Body of pancreas (tissue), 4 donors: ENCODE measurements at places on chromosomes 5 and 9.

GRCh38 chr9:92004045-92004392, 54.0 kb upstream of the ROR2 start:
- no peak for DNase-seq
- H3K4me1 ChIP-seq = no peaks in the 10 kb centered on the region
- no peak overlapping the region for H3K4me3 ChIP-seq
- no peak overlapping the region for H3K27ac ChIP-seq
- no peaks in the 10 kb centered on the region for H3K27me3 ChIP-seq

- H3K4me3 ChIP-seq = no peak overlapping the region
- H3K4me1 ChIP-seq = peaks cover 4% of the 10 kb centered on the region
- H3K27me3 ChIP-seq = no peaks in the 10 kb centered on the region
- no peak overlapping the region for H3K27ac ChIP-seq
- H3K36me3 ChIP-seq = no peaks in the 10 kb centered on the region
Observed at GRCh38 chr9:99167694-99168093, 54.0 kb downstream of the ALG2 start.

GRCh38 chr9:119339056-119339455, 30.2 kb downstream of the BRINP1 start:
- no peaks in the 10 kb centered on the region for H3K27me3 ChIP-seq
- peak; percentile 3 for DNase-seq
- H3K27ac ChIP-seq = no peak overlapping the region
- H3K4me3 ChIP-seq = no peak overlapping the region

GRCh38 chr5:180302256-180302655, 10.4 kb upstream of the MAPK9 start:
- no peak for DNase-seq
- no peak overlapping the region for H3K4me3 ChIP-seq
- no peaks in the 10 kb centered on the region for H3K4me1 ChIP-seq
- no peaks in the 10 kb centered on the region for H3K36me3 ChIP-seq

GRCh38 chr9:92707530-92707929, 37.6 kb upstream of the IPPK start:
- no peak overlapping the region for H3K4me3 ChIP-seq
- H3K4me1 ChIP-seq = no peaks in the 10 kb centered on the region
- H3K27me3 ChIP-seq = no peaks in the 10 kb centered on the region
- H3K27ac ChIP-seq = no peak overlapping the region
- H3K36me3 ChIP-seq = no peaks in the 10 kb centered on the region

- H3K27ac ChIP-seq = no peak overlapping the region
- no peaks in the 10 kb centered on the region for H3K36me3 ChIP-seq
- H3K4me3 ChIP-seq = no peak overlapping the region
- no peaks in the 10 kb centered on the region for H3K4me1 ChIP-seq
Observed at GRCh38 chr5:41722359-41722950, 147.8 kb downstream of the OXCT1 start.

DNA sequence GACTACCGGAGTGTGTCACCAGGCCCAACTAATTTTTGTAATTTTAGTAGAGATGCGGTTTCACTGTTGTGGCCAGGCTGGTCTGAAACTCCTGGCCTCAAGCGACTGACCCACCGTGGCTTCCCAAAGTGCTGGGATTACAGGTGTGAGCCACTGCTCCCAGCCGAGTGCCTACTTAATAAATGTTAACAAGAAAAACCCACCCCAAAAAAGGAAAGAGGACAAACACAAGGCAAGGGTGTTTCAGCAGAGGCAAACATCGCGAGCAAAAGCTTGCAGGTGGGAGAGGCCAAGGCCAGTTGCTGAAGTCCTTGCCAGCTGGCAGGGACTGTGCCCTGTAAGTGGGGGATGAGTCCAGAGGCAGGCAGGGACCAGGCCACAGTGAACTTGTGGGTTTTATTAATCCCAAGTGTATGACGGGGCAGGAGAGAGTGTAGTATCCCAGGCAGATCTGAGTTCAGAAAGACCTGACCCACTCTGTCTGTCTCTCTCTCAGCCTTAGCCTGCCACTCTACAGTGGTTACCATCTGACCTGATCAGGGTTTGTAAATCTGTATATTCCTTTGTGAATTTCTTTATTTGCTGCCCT, 6.4 kb upstream of the FPGS start:
- DNase-seq = peak; percentile 80
- no peak overlapping the region for H3K4me3 ChIP-seq
- peaks cover 92% of the 10 kb centered on the region for H3K4me1 ChIP-seq
- H3K27ac ChIP-seq = peak overlapping the region; percentile 65
- peaks cover 2% of the 10 kb centered on the region for H3K36me3 ChIP-seq

GRCh38 chr5:51347704-51348103, 35.5 kb upstream of the ISL1 start:
- H3K4me1 ChIP-seq = no peaks in the 10 kb centered on the region
- H3K27me3 ChIP-seq = no peaks in the 10 kb centered on the region

- DNase-seq = no peak
- H3K27ac ChIP-seq = no peak overlapping the region
- no peaks in the 10 kb centered on the region for H3K36me3 ChIP-seq
- no peaks in the 10 kb centered on the region for H3K4me1 ChIP-seq
- no peak overlapping the region for H3K4me3 ChIP-seq
- no peaks in the 10 kb centered on the region for H3K27me3 ChIP-seq
Observed at GRCh38 chr5:62214701-62215100, 91.3 kb upstream of the KIF2A start.

DNA sequence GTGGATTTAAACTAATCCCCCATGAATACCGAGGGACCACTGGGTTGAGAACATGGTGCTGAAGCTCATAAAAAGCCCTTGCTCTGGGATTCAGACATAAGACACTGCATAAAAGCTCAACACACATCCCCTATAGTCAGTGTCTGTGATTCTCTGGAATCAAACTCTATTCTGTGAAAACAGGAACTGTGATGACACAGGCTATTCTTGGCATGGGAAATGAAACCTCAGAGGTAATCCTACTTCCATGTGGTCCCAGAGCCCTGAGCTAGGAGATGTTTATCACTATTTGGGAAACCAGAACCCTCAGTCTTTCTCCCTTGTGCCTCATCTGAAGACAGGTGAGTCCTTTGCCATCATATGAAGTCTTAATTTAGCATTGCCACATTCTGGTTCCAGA, 135.4 kb upstream of the PRSS3 start:
- no peaks in the 10 kb centered on the region for H3K36me3 ChIP-seq
- H3K27me3 ChIP-seq = no peaks in the 10 kb centered on the region
- H3K4me1 ChIP-seq = no peaks in the 10 kb centered on the region
- no peak overlapping the region for H3K4me3 ChIP-seq

DNA sequence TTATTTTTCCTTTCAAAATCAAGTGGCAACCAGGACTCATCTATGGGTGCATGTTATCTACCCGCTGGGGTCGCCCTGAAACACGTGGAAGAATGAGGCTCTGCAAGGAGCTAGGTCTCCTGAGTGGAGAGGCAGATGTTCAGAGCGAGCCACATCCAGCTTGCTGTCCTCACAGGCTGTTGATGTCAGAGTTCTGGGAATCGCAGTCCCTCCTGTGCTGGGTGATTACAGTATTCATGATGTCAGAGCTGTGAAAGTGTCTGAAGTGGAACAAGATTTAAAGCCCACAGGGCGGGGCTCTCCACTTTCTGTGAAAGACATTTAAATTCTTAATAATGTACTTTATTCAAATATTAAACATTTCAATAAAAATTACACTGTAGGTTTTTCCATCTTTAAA, 24.4 kb upstream of the LMX1B start:
- H3K4me3 ChIP-seq = no peak overlapping the region
- no peak overlapping the region for H3K27ac ChIP-seq
- no peaks in the 10 kb centered on the region for H3K27me3 ChIP-seq

DNA sequence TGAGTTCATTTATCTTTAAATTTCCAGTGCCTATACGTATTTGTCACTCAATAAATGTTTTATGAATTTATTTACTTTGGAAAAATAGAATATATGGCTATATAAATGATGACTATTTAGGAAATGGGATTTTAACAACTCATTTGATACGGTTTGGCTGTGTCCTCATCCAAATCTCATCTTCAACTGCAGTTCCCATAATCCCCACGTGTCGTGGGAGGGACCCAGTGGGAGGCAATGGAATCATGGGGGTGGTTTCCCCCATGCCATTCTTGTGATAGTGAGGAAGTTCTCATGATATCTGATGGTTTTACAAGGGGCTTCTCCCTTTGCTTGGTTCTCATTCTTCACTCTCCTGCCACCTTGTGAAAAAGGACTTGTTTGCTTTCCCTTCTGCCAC, 187.6 kb upstream of the EFNA5 start:
- no peak overlapping the region for H3K4me3 ChIP-seq
- no peaks in the 10 kb centered on the region for H3K36me3 ChIP-seq
- DNase-seq = no peak

- H3K36me3 ChIP-seq = no peaks in the 10 kb centered on the region
- no peaks in the 10 kb centered on the region for H3K4me1 ChIP-seq
- H3K27me3 ChIP-seq = no peaks in the 10 kb centered on the region
- H3K27ac ChIP-seq = no peak overlapping the region
- H3K4me3 ChIP-seq = no peak overlapping the region
Observed at GRCh38 chr5:156942064-156942463, 21.0 kb downstream of the TIMD4 start.

GRCh38 chr5:59660737-59661136, 232.8 kb downstream of the PDE4D start:
- no peak for DNase-seq
- no peaks in the 10 kb centered on the region for H3K4me1 ChIP-seq
- no peak overlapping the region for H3K4me3 ChIP-seq
- H3K27me3 ChIP-seq = no peaks in the 10 kb centered on the region
- H3K36me3 ChIP-seq = no peaks in the 10 kb centered on the region

- no peak for DNase-seq
- no peak overlapping the region for H3K27ac ChIP-seq
- no peak overlapping the region for H3K4me3 ChIP-seq
- no peaks in the 10 kb centered on the region for H3K36me3 ChIP-seq
Observed at GRCh38 chr9:98249771-98250170, 5.7 kb downstream of the TBC1D2 start.

DNA sequence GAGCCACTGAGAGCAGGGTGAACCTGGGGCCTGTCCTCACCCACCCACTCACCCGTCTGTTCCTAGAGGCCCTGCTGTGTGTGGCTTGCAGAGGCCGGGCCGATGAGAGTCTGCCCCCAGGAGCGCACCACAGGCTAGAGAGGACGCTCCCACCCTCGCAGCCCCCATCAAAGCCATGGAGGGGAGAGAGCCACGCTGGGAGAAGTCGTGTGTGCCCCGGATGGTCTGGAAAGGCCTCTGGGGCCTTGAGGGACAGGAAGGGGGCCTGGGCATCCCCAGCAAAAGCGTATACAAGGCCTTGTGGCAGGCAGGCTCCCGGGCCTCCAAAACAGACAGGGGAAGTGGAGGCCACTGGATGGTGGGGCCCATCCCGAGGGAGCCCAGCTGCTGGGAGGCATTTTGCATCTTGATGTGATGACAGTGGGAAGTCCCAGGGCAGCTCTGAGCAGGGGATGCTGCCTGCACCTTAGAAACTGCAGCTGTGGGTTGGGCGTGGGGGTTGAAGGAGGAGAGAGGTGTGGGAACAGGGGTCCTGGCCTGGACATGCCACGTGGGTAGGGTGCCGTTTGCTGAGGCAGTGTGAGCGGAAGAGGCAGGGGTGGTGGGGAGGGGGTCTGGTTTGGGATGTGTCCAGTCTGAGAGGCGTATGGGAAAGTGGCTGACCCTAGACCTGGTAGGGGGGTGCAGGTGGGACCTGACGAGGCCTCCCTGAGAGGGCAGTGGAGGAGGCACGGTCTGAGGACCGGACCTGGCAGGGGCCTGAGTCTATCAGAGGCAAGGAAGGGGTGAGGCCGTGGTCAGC, 43.0 kb upstream of the NOTCH1 start:
- H3K4me3 ChIP-seq = no peak overlapping the region
- H3K36me3 ChIP-seq = no peaks in the 10 kb centered on the region
- no peaks in the 10 kb centered on the region for H3K27me3 ChIP-seq
- H3K4me1 ChIP-seq = peaks cover 24% of the 10 kb centered on the region

GRCh38 chr9:127578952-127579853, 32.9 kb upstream of the STXBP1 start:
- peak; percentile 92 for DNase-seq

DNA sequence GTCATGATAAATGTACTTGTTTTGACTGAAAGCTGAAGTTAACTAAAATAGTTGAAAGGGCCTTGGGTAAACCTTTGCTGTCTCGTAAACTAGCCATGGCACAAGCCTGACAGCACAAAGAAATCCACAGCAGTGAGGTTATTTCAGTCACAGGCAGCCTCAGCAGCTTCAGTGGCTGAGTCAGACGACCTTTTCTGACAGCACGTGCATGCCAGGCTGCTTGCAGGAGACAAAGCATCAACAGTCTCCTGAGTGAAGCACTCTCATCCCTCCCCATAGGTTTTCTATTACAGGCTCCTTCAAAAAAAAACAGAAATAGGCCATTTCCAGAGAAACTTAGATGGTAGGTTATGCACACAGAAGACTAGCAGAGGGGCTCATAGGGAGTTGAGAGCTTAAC, 34.6 kb downstream of the OXCT1 start:
- no peak overlapping the region for H3K4me3 ChIP-seq
- H3K27ac ChIP-seq = no peak overlapping the region
- H3K27me3 ChIP-seq = no peaks in the 10 kb centered on the region
- DNase-seq = peak; percentile 17
- no peaks in the 10 kb centered on the region for H3K4me1 ChIP-seq
- no peaks in the 10 kb centered on the region for H3K36me3 ChIP-seq

DNA sequence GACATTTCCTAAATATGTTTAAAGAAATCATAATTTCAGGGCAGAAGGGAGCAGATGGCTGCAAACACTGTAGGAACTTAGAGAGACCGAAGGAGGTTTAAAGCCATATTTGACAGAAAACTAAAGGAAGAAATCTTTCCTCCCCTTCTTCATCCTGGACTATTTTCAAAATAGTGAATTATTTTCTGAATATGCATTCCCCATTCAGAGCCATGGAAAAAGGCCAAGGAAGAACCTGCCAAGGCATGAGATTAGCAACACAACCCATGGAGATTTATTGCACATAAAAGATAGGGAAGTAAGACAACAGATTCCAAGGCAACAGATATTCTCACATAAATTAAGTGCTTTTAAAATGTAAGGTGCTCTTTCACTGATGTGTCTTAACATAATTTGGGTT, 233.3 kb upstream of the ADAMTS16 start:
- H3K4me3 ChIP-seq = no peak overlapping the region
- no peaks in the 10 kb centered on the region for H3K27me3 ChIP-seq
- H3K4me1 ChIP-seq = no peaks in the 10 kb centered on the region

DNA sequence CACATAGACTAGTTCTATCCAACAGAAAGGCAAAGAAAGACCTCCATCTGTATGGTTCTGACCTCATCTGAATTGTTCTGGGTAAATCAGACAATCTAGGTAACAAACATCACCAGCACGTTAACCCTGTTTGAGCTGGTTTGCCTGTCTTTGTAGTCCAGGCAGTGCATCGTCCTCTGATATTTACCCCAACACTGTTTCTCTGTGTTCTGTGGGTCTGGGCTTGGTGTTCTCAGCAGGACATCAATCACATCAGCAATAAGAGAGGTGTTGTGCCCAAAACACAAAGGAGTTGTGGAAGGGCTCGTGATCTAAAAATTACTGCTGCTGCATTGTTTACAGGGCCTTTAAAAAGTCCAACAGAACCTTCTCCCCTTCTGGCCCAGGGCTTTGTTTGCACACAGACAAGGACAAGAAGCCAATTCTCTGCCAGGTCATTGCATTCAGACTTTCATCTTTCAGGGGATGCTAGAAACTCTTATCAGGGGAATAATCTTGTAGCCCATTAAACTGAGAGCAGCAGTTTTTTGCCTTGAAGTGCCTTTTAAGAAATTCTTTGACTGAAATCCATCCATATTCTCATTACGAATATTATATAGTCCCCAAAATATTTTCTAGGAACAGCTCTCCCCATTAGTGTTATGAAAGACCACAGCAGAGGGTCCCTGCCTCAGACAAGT, 30.5 kb upstream of the MAP1B start:
- no peak for DNase-seq
- H3K4me3 ChIP-seq = no peak overlapping the region
- H3K36me3 ChIP-seq = no peaks in the 10 kb centered on the region
- H3K27me3 ChIP-seq = no peaks in the 10 kb centered on the region
